ENCODE measurements at places on chromosomes 5 and 9.

- peak; percentile 30 for DNase-seq
Measured at GRCh38 chr5:5480481-5481111, 58.1 kb downstream of the ICE1 start.

GRCh38 chr5:103254921-103255320 lies 3.6 kb upstream of the MACIR start:
- no peak for DNase-seq

DNA sequence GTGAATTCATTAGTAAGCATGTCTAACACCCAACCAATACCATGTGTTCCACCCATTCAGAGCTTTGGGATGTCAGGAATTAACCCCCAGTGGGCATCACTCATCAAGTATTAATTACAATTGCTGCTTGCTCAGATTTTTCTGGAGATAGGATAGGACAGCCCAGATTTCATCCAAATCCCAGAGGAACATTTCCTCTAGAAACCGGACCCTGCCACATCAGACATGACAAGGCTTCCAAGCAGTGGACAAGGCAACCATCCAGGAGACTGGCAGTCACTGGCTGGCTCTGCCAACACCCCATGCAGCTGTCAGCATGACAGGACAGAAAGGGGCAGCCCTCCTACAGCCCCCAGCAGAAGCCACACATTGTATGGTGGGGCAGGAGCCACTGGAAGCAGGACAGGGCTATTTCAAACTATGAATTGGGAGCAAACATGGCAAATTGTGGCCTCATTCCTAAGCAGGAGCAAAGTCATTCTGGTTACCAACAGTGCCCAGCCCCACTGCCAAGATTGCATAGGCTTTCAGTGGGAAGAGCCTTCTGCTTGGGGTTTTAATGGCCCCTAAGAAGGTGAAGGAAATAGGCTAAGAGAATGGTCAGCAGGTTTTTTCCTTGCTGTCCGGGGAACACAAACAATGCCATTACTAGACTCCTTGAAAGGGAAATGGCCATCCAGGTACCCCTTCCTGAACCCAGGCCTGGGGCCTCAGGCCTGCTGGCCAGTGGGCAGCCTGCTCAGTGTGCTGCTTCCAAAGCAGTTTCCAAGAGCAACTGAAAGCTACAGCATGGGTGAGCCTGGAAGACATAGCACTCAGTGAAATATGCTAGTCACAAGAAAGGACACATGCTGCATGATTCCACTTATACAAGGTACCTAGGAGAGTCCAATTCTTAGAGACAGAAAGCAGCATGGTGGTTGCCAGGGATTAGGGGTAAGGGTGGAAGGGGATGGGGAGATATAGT lies 294.7 kb upstream of the SLC30A5 start:
- DNase-seq: no peak

- no peak for DNase-seq
Measured at GRCh38 chr9:27059907-27060306, 49.1 kb upstream of the TEK start.

- DNase-seq: no peak
Measured at GRCh38 chr9:34087370-34087769, 38.7 kb upstream of the UBAP2 start.

- DNase-seq: no peak
Measured at GRCh38 chr5:36177154-36177553, 25.2 kb downstream of the SKP2 start.

DNA sequence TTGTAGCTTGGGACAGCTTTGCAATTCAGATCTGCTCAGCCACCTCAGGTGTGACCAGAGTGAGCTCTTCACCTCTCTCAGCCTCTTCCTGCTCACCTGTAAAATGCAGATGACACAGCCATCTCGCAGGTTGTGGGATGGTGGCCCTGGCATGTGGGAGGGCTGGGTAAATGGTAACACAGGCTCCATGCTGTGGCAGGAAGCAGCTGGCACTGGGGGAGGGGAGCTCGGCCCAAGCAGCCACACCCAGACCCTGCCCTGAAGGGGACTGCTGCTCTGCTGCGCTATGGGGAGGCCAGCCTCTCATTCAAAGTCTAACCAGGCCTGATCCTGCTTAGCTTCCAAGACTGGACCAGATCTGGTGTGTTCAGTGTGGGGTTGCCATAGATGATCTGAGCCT lies 24.1 kb downstream of the PHF2 start:
- no peak for DNase-seq

- no peak for DNase-seq
Measured at GRCh38 chr9:13550519-13550918, 271.0 kb upstream of the MPDZ start.

- DNase-seq: no peak
Measured at GRCh38 chr9:78028926-78029325, 2.7 kb downstream of the GNAQ start.

GRCh38 chr9:121783111-121783510 lies 131.7 kb downstream of the DAB2IP start:
- DNase-seq: no peak

DNA sequence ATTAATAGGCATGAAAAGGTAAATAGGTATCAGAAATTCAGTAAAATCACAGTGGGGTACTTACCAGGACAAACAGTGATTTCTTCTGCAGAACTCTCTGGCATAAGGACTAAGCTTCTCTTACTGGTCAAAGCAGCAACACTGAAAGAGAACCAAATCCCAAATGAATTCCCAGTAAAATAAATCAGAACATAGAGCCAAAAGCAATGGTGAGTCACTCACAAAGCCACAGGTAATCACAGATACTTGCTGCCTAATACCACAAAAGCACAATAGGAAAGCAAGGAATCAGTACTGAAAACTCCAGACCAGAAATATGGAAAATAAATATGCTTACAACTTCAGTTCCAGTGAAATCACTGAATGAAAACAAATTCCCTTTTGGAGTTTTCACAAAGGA lies 50.7 kb downstream of the UIMC1 start:
- DNase-seq: no peak

- DNase-seq: no peak
Measured at GRCh38 chr9:111274737-111275136, 55.3 kb downstream of the OR2K2 start.

DNA sequence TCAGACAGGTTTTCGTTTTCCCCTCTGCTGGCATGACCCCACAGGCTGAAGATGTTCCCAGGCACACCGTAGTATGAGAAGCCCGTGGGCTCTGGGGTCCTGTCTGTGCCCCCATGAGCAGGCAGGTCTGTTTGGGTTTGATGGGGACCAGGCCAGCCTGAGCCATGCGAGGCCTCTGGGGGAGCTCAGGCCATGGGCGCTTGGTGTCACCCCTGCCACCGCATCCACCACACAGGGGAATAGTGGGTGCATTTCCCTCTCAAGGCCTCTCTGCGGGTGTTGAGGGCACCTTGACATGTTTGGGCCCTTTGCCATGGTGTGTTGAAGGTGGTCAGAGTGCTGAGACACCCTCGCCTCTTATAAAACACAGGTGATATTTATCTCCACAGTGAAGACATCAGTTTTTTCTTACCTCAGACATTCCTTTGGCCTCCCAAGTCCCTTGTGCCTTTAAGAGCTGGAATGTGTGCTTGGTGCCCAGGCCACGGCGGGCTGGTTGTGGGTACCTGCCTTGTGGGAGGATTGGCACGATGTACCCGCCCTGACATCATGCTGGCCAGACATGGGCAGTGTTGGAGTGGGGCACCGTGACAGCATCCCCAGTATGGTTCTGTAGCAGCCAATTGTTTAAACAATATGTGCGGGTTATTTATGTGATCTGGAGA lies 68.3 kb downstream of the WNK2 start:
- no peak for DNase-seq

GRCh38 chr5:158832096-158832685 lies 267.5 kb downstream of the EBF1 start:
- DNase-seq: no peak

DNA sequence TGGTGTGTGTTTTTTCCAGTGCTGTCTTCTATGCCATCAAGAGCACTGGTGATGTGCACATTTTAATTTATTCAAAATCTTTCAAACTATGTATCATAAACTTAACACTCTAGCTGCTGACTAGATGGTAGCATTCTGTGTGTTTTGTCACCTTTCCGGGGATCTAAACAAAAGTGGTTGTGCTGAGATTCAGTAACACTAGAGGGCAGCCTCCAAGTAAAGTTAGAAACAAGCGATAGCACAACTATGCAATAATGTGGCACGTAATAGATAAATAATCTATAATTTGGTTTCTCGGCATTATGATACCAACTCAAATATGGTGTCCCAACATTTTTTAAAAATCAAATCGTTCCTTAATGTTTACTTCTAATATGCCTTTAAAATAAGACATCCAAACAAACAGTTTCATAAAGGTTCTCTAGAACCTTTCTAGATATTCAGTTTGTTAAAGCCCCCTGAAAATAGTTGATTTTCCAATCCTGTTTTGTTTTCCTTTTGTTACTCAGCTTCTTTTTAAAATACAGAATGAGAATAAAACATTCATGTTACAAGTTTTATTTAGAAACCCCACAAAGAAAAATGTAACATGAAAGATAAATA lies 16.9 kb downstream of the SEMA6A start:
- DNase-seq: no peak

GRCh38 chr5:9222054-9222976 lies 323.6 kb downstream of the SEMA5A start:
- DNase-seq: no peak

DNA sequence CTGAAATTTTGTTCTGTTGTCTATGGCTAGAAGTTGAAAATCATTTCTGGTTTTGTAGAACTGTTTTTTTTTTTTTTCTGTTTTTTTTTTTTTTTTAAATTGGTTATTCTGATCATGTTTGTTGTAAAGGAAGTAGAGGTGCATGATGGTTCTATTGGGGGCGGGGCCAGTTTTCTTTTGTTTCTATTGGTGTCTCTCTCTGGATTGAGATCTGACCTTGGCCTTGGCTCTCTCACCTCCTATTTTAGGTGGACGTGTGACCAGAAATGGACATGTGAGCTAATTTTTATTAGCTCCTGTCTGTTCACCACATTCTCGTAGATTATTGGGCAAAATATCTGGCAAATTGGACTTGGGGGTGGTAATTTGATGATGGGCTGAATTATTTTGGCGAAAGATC lies 3.2 kb downstream of the ZNF618 start:
- DNase-seq: no peak

- no peak for DNase-seq
Measured at GRCh38 chr5:10085185-10085584, 164.5 kb downstream of the ATPSCKMT start.

DNA sequence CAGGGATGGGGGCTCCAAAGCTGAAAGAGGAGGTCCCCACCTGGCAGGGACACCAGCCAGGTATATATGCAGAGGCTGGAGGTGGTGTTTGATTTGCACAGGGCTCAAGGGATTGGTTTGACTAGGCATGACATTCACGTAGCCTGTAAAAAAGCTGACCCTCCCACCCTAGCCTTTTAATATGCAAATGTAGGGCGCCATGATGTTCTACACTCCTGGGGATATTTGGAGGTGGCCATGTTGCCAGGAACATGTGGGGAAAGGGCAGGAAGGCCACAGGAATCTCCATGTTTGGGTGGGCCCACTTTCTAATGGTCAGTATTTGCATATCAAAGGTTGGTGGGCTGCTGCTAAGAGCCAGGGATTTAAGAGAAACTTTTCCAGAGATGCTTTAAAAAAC lies 12.0 kb upstream of the THG1L start:
- no peak for DNase-seq

DNA sequence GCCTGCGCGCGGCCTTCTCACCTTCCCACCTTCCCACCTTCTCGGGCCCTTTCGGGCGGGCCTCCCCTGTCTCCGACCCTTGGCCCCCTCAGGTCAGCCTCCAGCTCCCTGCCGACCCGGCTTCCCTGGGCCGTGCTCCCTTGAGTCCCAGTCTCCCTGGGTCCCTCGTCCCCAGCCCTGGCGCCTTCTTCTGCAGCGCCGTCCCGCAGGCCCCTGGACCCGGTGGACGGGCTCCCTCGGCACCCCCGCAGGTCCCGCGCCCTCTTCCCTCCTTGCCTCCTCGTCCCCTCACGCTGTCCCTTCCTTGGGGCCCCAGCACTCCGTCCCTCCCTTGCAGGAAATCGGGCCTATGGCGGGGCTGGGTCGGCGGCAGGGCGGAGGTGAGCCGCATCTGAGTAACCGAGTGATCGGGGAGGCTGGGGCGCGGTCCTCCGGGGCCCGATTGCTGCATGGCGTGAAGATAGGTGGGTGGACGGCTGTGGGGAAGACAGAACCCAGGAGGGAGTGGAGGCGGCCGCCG lies 7.6 kb downstream of the ARPC5L start:
- DNase-seq: no peak

DNA sequence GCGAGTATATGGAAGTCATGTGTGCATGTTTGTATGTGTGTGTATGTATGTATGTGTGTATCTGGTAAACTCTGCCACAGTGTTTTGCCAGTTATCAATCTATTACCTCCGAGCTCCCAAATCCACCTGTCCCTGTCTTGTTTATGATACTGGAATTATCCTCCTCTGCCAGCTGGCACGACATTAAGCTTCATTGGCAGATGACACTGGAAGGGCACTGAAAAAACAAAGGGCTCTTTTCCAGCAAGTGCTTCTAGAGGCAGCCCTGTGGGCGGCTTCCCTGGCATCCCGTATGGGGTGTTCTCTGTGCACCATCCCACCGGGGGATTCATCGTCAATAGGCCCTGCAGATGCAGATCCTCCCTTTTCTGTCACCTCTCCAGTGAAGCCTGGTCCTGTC lies 221.5 kb downstream of the MSX2 start:
- DNase-seq: no peak

DNA sequence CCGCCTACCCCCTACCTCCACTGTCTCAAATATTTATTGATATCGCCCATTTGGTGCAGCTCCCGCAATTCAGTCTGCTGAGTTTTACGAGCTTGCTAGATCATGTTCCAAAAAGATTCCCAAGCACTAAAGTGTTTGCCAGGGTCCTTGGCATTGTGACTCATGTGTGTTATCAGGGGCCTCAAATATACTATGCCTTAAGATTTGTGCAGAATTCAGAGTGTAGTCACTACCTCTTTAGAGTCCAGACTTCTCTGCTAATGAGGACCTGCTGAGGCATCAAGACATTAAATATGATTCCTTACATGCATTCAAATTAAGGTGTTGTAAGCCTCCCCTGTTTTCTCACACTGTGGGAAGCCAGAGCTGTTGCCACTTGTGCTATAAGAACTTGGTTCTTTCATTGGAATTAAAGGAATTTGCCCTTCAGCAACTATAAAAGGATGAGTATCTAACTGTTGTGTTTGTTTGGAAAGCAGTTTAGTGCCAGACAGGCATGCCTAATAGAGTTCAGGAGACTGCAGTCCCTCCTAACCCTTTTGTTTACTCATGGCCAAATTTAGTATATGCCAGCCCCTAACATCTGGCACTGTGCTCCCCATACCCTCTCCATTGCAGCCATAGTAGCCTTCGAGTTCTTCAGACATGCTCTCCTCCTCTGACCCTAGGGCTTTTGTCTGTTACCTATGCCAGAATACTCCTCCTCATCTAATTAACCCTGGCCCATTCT lies 316.4 kb downstream of the NR3C1 start:
- peak; percentile 22 for DNase-seq

DNA sequence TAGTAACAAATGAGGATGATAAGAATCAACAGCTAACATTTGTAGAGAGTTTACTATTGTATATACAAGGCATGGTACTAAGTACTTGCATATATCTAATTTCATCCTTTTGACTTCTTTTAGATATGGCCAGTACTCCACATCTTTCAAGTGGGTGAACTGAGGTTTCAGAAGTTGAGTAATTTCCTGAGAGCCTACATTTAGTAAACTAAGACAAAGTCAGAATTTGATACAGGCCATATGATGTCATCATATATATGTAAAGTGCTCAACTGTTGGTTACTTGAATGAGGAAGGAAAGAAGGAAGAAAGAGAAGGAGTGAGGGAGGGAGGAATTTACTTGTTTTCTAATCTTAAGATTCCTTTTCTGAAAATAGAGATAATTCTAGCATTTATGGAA lies 52.8 kb downstream of the GRIA1 start:
- no peak for DNase-seq
